ENCODE measurements at places on chromosomes 7 and 10. TPM values are rescaled to one million over a fixed set of nuclear protein-coding genes. Genes with fewer than 3 reads are reported as not detected.

GRCh38 chr10:57959318-57960006 is 308.2 kb downstream of the IPMK start:
- no peak for DNase-seq

The AQP1 gene
- polyA plus RNA-seq: 84.2 TPM

- DNase-seq: no peak
These were observed 120.0 kb upstream of the SAMD8 start for GRCh38 chr10:74991435-74991834.

DNA sequence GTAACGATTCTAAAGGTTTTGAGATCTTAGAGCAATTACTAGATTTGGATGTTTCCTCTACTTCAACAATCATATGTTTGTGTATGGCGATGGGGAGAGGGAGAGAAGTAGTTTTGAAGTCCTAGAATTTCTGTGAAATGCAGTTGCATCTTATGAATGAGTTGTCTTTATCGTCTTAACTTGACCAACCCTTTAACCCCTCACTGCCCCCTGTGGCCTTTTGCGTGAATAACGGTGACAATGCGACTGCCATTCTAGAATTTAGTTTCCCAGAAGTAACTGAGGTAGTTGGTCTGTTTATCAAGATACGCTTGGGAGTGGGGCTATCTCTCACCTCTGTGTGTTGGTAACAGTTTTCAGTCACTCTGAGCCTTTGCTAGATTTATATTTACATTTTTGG is 204.6 kb downstream of the HDAC9 start:
- no peak for DNase-seq

DNA sequence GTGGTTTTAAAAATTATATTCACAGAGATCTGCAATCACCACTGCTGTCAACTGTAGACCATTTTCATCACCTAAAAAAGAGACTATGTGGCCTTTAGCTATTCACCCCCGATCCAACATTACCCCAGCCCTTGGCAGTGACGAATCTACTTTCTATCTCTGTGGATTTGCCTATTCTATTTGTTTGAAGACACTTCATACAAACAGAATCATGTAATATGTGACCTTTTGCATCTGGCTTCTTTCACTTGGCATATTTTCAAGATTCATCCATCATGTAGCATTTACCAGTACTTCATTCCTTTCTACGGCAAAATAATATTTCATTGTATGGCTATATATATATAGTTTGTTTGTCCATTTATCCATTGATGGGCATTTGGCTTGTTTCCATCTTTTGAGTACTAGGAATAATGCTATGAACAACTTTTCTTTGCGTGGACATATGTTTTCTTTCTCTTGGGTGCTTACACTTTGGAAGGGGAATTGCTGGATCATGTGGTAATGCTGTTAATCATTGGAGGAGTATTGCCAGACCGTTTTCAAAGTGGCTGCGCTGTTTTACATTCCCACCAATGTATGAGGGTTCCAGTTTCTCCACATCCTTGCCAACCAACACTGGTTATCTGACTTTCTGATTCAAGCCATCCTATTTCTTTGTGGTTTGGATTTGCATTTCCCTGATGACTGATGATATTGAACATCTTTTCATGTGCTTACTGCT is 22.3 kb downstream of the ADAMTS14 start:
- peak; percentile 68 for DNase-seq

Measured in muscle of arm (tissue), 14 donors.